ENCODE measurements at places on chromosomes 2 and 18. TPM values are rescaled to one million over a fixed set of nuclear protein-coding genes. Genes with fewer than 3 reads are reported as not detected.

DNA sequence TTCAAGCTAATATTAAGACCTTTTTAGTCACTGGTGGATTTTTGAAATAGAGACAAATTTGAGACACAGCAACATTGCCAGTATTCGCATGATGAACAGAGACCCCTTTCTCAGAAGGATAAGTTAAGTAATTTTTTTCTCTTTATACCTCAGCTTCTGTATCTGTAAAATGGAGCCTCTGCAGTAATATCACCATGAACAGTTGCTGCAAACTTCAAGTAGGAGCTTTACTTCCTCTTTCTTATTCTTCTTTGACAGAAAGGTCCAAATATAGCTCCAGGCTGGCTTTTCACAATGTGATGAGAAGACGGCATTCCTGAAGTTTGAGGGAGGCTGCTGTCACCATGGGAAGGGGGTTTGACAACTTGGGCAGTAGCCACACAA is 158.7 kb downstream of the TDRD15 start:
- no peaks in the 10 kb centered on the region for H3K27me3 ChIP-seq
- no peaks in the 10 kb centered on the region for H3K36me3 ChIP-seq
- H3K27ac ChIP-seq = no peak overlapping the region
- no peak overlapping the region for H3K4me3 ChIP-seq

DNA sequence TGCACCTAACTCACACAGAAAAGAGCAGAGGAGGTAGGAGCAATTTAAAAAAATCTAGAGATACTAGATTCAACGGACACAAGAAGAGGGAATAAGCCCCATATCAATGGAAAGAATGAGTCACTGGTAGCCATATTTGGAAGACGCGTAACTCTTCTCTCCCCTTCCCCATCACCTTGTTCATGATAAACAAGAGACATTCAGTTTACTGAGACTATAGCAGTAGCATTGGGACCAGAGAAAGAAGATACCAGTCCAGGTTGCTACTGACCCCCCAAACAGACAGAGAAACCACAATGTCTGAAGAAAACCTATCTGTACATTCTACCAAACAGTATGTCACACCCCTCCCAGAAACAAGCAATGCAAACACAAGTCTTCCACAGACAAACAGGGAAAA is 81.1 kb downstream of the SLC66A3 start:
- no peak overlapping the region for H3K27ac ChIP-seq
- no peaks in the 10 kb centered on the region for H3K27me3 ChIP-seq
- no peak for DNase-seq
- H3K4me3 ChIP-seq = no peak overlapping the region
- peaks cover 2% of the 10 kb centered on the region for H3K36me3 ChIP-seq

DNA sequence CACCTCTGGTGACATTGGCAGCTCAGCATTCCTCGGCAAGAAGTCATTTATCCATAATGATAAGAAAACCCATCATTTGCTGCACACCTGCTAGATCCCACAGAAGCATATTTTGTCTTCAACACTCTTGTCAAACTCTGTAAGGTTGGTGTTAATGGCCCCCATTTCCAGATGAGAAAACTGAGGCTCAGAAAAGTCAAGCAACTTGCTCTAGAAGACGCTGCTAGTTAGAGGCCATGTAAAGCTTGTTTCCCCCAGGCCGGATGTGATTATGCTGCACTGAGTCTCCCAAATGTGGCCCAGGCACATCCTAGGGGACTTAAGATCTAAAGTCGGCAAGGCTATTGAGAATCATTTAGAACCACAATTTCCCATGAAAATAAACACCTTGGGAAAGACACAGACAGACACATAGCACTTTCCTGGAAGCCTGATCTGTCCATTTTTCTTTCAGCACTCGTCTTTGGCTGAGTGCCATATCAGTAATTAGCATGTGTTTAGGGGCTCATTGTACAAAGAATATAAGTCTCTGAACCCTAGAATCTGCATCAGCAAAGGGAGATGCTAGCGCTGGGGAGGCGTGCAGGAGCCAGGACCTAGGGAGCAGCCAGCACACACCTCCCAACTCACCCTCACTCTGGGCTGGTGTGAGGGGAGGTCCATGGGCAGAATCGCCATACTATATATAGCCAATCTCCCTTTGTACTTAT is 39.3 kb downstream of the C1QL2 start:
- H3K36me3 ChIP-seq = no peaks in the 10 kb centered on the region
- H3K4me3 ChIP-seq = no peak overlapping the region
- H3K27ac ChIP-seq = no peak overlapping the region
- H3K4me1 ChIP-seq = no peaks in the 10 kb centered on the region

DNA sequence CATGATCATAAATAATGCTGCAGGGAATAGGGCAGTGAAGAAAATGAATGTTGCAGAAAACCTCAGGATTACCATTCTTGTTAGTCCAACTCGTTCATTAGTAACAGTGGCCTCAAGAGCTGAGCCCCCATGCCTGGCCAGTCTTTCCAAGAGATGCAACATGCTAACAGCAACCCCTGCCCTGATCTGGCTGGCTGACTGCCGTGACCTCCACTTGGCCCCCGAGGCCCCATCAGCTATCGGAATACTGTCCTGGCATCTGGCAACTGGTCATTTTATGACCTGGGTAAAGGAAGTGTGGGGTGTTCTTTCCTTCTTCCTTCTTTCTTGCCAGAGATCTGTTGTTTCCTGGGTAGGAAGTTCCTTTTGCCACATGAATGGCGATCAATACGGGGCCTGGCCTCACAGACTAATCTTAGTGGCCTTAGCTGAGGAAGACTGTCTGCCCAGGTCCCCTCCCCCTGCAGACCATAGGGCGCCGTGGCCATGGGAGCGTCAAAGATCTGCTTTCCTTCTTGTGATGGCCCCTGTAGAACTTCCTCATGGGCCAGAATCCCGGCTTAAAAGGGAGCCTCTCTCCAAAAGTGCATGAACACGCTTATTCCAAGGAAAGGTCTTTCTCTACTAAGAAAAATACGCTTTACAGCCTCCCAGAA is 10.6 kb upstream of the TRABD2A start:
- peaks cover 40% of the 10 kb centered on the region for H3K4me1 ChIP-seq
- no peak overlapping the region for H3K4me3 ChIP-seq
- no peak overlapping the region for H3K27ac ChIP-seq
- H3K36me3 ChIP-seq = no peaks in the 10 kb centered on the region

MMADHC gene
- polyA plus RNA-seq = 200 TPM

TM4SF20 gene
- polyA plus RNA-seq = not detected

SLC11A1 gene
- polyA plus RNA-seq = 0.47 TPM

All from CD4-positive, CD25-positive, alpha-beta regulatory T cell (primary cell).